ENCODE measurements at places on chromosomes 16 and 17. TPM values are rescaled to one million over a fixed set of nuclear protein-coding genes. Genes with fewer than 3 reads are reported as not detected.

The CRISPLD2 gene
- 27.5 TPM for total RNA-seq

The COQ9 gene
- total RNA-seq, result 38.7 TPM

The CEP20 gene
- total RNA-seq, result 21.3 TPM

The G6PC3 gene
- 12.9 TPM for total RNA-seq

The KDM8 gene
- 6.0 TPM for total RNA-seq

The SCN4A gene
- total RNA-seq, result 0.26 TPM

The MYH4 gene
- total RNA-seq, result not detected
